ENCODE measurements at places on chromosomes 6 and 20.
A peak's percentile ranks its signal among the peaks of the same experiment; 100 is the strongest.

- no peak for DNase-seq
Observed at GRCh38 chr20:22455259-22455658, 129.1 kb downstream of the FOXA2 start.

- no peak for DNase-seq
Observed at GRCh38 chr20:31821427-31821826, 2.3 kb downstream of the MYLK2 start.

GRCh38 chr6:31659649-31660380 lies 763 bp downstream of the C6orf47 start:
- no peak for DNase-seq

- no peak for DNase-seq
Observed at GRCh38 chr6:134663800-134664535, 285.9 kb downstream of the ALDH8A1 start.

GRCh38 chr6:168289571-168289962 lies 30.0 kb downstream of the DACT2 start:
- DNase-seq = no peak

DNA sequence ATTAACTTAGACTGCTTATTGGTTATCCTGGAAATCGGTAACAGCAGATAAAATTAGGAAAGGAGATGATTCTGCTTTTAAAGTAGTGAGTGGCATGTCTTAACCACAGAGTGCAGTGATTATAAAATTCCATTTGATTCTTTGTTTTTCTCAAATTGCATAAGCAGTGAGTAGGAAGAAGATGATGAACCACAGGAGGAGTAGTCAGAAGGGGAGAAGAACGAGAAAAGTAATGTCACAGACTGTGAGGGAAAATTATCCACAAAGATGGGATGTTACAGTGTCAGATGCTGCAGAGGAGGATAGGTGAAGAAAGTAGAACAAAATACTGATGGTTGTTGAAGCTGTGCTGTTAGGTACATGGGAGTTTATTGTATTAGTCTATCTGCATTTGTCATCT lies 63.0 kb downstream of the ITCH start:
- DNase-seq = no peak

DNA sequence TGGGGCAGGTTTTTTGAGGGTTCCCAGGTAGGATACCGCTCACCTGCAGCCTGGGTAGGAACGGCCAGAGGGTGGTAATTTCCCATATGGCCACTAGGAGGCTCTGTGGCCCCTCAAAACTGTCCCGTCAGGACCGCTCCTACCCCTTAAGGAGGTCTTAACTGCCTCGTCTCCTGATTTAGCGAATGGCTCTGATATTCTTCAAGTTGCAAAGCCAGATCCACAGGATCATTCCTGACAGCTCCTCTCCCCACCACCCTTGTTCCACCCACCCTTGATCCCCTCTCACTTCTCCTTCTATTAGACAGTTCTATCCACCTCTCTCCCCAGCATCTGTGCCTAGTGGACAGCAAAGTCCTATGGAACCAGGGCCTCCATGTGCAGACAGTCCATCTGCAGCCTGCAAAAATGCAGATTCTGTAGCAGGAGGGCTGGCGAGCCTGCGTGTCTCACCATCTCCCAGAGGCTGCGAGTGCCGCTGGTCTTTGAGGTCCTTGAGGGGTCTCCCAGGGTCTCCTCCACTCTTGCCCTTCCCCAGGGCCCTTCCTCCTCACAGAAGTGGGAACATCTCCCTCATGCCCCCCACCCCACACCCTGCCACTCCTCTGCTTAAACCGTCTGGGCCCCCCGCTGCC lies 34.3 kb upstream of the ZBP1 start:
- peak; percentile 53 for DNase-seq

- DNase-seq = no peak
Observed at GRCh38 chr20:61761453-61762166, 304.1 kb downstream of the TAF4 start.

- no peak for DNase-seq
Observed at GRCh38 chr20:62487561-62488354, 12.0 kb upstream of the GATA5 start.
